ENCODE measurements at places on chromosomes 4 and X.

DNA sequence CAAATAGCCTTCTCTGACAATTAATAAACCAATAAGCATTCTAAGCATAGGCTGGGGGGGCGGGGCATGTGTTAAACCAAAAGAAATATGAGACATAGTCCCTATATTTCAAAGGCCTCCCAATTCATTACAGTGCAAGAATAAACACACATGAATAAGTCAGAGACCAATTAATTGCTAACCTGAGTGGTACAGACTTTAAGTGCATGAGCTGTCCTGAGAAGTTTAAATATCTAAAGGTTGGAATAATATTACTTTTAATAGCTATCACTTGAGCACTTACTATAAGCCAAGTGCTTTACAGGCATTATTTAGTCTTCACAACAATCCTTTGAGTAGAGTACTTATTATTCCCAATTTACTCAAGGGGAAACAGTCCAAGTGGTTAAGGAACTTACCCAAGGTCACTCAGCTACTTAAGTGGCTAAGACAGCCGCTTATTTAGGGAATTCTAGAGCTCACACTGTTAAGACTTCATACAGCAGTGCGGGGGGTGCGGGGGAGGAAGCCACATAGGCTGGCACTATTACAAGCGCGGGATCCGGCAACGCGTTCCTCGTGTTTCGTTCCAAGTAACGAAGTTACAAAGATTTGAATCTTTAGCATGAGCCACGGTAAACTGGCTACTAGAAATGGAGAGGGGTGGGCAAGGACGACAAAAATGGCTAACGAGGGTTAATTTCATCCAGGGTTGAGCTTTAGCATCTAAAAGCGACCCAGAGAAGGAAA, 1.4 kb downstream of the THOC2 start:
- DNase-seq: peak; percentile 3

DNA sequence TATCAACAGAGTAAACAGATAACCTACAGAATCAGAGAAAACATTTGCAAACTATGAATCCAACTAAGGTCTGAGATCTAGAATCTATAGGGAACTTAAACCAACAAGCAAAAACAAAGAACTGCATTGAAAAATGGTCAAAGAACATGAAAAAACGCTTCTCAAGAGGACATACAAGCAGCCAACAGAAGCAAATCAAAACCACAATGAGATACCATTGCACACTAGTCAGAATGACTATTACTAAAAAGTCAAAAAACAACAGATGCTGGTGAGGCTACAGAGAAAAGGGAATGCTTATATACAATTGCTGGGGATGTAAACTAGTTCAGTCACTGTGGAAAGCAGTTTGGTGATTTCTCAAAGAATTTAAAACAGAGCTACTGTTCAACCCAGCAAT, 255.7 kb downstream of the TMEM47 start:
- no peak for DNase-seq

GRCh38 chrX:95218976-95219375, 1465.7 kb upstream of the DIAPH2 start:
- no peak for DNase-seq

DNA sequence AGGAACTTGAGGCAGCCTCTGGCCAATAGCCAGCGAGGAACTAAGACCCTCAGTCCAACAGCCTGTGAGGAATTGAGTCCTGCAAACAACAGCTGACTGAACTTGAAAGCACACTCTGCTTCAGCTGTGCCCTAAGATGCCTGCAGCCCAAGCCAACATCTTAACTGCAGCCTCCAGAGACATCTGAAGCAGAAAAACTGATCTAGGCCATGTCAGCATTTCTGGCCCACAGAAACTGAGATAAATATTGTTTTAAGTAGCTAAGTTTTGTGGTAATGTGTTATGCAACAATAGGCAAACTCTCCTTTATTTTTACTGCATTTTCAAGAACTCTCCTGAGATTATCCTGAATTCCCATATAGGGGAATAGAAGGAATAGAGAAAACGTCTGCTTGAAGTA, 24.4 kb upstream of the PIGA start:
- DNase-seq: no peak

DNA sequence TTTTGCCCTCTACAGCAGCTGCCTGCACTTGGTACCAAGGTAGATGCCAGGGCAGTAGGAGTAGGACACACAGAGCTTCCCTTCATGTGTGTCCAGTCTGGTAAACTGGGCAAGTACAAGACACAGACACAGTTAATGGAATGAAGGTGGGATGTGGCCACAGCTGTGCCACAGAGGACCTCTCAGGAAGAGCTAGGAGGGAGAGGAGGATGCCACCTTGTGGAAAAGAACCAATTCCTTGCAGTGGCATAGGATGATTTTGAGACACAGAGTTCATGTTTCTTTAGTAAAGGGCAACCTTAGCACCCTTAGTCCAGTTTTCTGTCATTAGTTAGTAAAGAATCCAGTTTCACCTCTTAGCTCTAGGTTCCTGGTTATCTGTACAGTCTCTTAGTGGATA, 36.3 kb upstream of the TBC1D14 start:
- no peak for DNase-seq

DNA sequence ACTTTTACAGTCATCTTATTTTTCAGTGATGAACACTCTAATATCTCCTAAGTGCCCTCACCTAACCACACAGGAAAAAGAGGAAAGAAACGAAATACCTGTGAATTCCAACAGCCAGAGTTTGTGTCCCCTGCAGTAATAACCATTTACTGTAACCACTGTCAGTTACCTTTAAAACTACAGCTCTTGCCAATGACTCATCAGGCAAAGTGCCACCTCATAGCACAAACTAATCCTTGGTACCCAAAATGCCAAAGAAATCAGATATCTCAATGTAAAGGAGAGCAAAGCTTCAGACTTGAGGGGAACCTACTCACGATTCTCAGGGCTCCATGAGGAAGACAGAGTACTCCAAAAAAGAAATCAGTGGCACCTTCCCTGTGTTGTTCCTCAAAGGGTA, 146.5 kb downstream of the NDST3 start:
- no peak for DNase-seq

DNA sequence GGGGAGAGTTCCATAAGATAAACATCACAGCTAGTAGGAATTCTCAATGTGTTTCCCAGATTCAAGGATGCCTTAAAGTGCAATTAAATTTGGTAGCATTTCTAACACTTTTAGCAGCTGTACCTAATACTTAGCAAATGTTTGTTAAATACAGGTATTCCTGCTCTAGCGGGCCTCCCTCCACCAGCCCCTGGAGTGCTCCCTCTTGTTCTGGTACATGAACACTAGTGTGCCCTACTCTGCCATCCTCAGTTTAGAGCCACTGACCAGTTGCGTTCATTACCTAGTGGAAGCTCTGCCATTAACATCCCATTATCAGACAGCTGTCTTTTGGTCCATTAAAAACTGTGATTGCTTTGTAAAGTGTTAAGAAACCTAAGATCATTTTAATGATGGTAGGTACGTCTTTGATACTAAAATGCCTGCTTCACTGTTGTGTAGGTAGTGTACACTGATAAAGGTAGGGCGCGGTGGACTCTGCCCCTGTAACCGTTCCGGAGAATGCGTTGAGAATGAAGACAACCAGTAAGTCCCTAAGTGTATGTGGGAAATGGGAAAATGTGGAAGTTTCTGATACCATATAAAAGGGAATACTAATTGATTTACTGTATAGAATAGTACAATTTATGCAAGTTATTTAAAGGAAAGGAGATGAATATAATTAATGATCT, 21.7 kb downstream of the KIAA0232 start:
- no peak for DNase-seq

- DNase-seq: no peak
Measured at GRCh38 chr4:81747242-81747930, 275.7 kb upstream of the RASGEF1B start.

DNA sequence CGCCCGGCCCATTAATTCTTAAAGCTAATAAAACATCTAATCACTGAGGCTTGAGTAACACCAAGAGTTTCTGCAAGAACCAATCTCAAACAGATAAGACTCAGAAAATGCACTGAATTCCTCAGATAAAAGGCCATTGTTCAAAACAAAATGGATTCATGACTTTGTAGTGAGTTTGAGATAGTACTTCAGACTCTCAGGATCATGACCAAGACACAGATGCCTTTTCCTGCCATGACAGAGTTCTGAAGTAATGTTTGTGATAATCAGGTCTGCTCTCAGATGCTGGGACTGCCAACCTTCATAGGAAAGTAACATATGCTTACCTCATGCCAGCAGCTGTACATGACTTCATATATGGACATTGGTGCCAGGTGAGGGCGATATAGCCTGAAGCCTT, 54.6 kb downstream of the NIPAL1 start:
- no peak for DNase-seq

- DNase-seq: no peak
Measured at GRCh38 chr4:132016703-132017350, 1132.3 kb upstream of the PCDH10 start.

GRCh38 chrX:22300130-22300529, 27.4 kb downstream of the CBLL2 start:
- DNase-seq: no peak

- no peak for DNase-seq
Measured at GRCh38 chrX:698206-698605, 67.6 kb downstream of the SHOX start.

DNA sequence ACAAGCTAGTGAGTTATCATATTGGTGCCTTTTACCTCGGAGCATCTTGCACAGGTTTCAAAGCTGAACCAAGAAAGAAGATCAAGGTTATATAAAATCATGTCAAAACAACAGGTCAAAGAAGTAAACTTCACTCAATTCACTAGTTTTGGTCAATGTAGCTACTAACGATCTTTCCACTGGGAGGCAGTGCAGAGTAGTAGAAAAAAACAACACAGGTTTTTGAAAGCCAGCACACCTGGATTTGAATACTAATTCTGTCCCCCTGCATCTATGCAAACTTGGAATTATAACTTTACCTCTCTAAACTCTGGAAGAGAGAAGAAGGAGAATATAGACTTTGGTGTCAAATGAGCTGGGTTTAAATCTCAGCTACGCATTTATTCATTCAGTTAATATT, 266.1 kb downstream of the GRIA3 start:
- no peak for DNase-seq

DNA sequence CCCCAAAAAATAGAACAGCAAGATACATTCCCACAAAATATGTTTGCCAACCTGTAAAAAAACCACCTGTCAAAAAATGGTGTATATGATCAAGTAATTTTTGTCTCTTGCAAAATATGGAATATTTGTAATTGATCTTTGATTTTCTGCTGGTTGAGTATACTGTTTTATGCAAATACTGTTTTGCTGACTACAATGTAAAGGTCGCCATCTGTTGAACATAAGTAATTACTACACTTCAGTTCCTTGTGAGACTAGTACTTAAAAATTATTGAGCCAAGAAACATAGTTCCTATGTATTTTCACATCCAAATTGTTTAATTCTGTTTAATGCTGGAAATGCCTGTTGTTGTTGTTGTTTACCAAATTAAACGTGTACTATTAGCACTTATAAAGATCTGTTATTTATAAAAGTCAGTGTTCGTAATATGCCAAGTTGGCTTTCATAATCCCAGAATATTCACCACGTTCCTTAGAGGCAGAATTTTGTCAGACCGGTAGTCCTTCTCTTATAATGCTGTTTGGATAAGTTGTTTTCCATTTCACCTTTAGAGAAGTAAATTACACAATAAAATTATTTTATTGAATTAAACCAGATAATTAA, 144.2 kb downstream of the PDLIM5 start:
- DNase-seq: no peak

GRCh38 chrX:10666102-10666501, 45.7 kb upstream of the MID1 start:
- no peak for DNase-seq

DNA sequence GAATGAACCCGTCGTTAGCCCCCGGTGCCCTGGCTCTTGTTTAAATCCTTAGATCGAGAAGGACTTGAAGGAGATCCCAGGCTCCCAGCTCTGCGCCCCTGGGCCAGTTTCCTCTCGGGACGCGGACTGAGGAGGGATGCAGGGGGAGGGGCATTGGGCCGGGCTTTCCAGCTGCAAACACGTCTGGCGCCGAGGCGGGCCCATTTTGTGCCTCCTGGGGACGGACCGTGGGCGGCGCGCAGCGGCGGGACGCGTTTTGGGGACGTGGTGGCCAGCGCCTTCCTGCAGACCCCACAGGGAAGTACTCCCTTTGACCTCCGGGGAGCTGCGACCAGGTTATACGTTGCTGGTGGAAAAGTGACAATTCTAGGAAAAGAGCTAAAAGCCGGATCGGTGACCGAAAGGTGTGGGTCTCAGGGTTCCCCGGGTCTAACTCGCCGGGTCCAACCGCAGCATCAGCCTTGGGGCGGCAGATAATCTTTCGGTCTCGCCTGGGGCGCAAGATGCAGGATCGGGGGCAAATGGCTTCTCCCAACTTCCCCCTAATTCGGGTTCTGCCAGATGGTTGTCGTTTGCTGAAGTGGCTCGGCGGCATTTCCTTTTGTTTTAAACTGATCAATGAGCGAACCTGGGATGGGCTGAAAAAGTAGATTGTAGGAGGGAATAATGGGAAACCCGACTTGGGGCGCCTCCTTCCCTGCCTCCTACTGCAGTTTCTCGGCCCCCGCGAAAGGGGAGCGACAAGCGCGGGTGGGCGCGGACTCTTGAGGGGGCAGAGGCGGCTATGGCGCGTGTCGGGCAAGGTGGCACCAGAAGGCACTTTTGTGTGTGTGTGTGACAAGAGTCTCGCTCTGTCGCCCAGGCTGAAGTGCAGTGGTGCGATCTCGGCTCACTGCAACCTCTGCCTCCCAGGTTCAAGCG, 2.9 kb downstream of the PDGFRA start:
- no peak for DNase-seq

DNA sequence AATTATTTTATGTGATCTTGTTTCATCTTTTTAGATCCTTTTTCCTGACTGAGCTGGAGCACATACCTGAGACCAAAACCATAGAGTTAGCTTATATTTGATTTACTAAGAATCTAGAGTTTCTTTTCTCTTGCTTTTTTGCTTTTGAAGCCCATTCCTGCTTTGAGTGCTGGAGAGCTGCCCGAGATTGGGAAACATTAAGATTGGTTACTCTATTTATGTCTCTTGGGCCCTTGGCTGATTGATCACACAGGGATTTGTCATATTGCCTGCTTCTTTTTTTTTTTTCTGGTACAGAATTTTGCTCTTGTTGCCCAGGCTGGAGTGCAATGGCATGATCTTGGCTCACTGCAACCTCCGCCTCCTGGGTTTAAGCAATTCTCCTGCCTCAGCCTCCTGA, 73.9 kb downstream of the REPS2 start:
- DNase-seq: no peak
